ENCODE measurements at places on chromosomes 6 and 20. TPM values are rescaled to one million over a fixed set of nuclear protein-coding genes. Genes with fewer than 3 reads are reported as not detected.

Gene CD83
- total RNA-seq: 0.57 TPM

Gene EPB41L1
- 12.8 TPM for total RNA-seq

Gene UBE2C
- total RNA-seq: 279 TPM

Gene OSBPL2
- total RNA-seq: 12.7 TPM
